ENCODE measurements at places on chromosomes 7 and 10.

GRCh38 chr7:151185762-151186639 lies 1.0 kb downstream of the ASB10 start:
- DNase-seq: no peak

DNA sequence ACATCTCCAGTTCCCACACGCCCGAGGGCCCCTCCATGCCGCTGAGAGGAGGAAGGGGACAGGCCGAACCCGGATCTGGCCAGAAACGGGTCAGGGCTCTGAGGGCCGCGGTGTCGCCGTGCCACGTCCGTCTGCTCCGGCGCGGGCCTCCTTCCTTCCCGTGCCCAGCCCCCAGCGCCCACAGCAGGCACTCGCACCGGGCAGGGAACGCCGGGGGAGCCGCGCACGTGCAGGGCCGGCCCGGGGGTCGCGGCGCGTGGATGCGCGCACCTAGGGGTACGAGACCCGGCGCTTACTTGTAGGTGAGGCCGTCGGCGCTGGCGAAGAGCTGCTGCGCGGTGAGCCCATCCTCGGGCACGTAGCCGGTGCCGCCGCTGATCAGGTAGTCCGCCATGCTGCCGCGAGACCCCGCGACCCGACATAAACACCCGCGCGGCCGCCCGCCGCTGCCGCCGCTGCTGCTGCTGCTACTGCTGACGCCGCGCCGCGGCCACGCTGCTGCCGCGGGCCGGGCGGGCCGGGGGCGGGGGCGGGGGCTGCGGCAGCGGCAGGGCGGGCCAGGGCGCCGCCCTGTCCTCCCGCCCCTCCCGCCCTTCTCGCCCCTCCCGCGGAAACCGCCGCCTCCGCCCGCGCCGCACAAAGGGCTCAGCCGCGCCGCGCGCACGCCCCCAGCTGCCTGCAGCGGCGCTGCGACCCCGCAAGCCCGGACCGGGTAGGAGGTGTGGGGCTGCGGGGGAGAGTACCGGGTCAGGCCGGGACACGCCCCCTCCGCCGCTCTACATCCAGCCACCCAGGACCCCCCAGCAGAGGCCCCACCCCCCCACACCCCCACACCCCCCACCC lies 4.1 kb downstream of the IMPDH1 start:
- peak; percentile 42 for DNase-seq

- DNase-seq: no peak
Observed at GRCh38 chr10:113284635-113285034, 268.2 kb upstream of the HABP2 start.

- DNase-seq: peak; percentile 17
Observed at GRCh38 chr7:150406567-150407421, 27.7 kb downstream of the ZNF775 start.

DNA sequence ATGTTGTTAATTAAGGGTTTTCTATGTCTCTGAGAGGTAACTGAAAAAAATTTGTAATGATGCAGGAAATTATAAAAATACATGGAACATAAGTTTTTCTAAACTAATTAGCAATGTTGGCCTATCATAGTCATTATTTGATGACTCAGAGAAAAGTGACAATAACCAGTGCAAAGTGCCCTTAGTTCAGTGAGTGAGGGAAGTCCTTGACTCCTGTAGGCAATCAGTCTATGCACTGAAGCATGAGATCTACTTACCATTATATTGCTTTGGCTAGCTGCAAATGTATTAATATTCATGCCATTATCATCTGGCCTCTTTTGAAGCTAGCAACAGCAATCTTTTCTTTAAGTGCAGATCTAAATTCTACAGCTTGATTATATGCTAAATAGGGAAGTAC lies 40.6 kb downstream of the CCDC172 start:
- no peak for DNase-seq

DNA sequence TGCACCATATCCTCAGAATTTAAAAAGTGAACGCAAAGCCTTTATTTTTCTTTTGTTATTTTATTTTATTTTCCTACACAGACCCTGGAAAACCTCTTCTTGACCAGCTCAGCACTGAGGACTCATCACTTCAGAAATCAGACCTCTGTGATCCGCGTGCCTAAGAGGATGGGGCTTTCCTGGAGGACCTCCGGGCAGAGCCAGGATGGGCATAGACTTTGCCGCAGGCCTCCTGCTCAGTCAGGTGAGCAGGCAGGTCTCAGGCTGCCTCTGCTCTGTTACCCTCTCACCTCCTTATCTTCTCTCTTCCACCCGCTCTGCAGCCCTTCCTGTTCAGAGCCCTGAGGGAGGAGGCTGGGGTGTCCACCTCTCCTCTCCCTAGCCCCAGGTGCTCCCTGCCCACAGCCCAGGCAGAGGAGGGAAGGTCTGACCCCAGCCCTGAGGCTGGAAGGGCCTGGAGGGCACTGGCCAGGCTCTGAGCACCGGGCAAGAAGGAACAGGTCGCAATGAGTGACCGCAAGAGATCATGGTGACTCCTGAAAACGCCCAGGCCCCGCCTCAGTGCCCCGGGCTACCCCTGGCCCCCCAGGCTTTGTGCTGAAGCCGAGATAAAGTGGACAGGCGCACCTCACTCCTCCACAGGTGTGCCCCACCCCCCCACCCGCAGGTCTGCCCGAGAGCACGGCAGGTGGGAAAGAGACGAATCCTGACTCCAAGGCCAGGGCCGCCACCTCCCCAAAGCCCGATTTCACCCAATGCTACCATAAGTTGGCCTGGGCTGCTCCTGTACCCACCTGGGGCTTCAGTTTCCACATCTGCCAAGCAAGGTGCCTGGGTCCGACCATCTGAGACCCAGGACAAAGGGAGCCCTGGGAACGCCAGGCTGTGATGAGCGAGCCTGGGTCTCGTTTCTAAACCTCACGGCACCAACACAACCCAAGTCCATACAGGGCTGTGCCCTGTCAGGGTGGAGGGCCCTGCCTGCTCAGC lies 2.8 kb downstream of the CALML5 start:
- no peak for DNase-seq

DNA sequence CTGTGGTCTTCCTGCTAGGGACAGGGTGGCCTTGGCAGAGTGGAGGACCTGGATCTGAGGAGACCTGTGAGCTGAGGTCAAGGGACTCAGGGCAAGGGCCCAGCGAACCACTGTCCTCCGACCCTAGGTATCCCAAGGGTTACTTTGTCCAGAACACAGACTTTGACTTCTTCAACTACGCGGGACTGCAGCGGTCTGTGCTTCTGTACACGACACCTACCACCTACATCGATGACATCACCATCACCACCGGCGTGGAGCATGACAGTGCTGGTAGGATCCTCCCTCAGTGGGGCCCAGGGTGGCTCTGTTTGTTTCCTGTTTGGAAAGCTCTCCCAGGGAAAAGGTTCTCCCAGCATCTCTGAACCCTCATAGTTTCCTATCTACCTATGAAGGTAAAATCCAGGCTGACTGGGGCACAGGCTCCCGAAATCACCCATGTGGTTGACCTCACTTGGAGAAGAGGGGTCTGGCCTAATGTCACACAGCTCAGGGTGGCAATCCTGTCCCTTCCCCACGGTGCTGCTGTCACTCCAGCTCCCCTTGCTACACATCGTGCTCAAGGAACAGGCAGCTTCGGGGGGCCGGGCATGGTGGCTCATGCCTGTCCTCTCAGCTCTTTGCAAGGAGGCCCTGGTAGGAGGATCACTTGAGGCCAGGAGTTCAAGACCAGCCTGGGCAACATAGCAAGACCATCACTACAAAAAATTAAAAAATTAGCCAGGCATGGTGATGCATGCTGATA lies 57.6 kb downstream of the ZNF727 start:
- DNase-seq: no peak

- DNase-seq: no peak
Observed at GRCh38 chr7:112777406-112777805, 12.8 kb downstream of the TMEM168 start.

DNA sequence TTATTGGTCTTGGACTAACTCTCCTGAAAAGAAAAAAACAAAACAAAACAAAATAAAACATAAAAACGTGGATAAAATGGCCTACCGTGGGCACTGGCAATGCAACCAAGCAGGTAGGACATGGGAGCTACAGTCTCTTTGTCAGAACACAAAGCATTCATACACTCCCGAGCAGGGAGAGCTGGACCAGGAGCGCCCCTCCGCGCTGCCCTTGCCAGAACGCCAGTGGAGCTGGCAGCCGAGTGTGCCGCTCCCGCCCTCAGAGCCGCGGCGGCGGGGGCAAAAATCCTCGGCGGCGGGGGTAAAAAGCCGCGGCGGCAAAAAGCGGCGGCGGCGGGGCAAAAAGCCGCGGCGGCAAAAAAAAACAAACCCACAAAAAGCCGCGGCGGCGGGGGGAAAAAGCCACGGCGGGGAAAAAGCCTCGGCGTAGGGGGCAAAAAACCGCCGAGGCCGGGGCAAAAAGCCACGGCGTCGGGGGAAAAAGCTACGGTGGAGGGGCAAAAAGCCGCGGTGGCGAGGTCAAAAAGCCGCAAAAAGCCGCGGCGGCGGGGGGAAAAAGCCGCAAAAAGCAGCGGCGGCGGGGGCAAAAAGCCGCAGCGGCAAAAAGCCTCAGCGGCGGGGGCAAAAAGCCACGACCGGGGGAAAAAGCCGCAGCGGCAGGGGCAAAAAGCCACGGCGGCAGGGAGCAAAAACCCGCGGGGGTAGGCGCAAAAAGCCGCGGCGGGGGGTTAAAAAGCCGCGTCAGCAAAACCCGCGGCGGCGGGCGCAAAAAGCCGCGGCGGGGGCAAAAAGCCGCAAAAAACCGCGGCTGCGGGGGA lies 418.1 kb downstream of the ZNF716 start:
- DNase-seq: no peak

DNA sequence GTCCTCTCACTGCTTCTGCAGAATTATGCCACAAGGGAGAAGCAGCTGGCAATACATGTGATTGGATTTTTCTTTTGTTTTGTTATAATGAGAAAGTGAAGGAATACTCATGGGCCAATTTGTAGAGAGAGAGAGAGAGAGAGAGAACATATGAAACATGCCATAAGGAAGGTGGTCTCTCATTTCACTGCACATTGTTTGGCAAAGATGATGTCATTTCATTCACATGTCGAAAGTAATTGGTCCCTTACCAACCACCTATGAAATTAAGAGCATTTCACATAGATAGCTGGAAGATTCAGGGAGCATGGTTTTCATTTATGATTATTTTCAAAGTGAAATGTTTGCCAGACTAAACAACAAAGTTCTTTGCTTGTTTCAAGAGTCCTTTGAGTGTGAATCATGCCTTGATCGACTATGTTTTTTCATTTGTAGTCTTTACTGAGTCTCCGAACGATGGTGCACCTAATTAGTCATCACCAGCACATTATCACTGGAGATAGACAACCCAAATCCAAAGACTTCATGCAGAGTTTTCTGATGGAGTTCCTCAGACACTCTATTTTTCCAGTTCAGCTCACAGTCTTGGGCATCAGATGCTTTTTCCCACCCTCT lies 130.1 kb upstream of the ZEB1 start:
- no peak for DNase-seq

All from activated T-cell treated with anti-CD3 and anti-CD28 coated beads for 4 hours (primary cell).